Mesothelial cell of epicardium (in vitro differentiated cells): ENCODE measurements at places on chromosomes 16 and 17. TPM values are rescaled to one million over a fixed set of nuclear protein-coding genes. Genes with fewer than 3 reads are reported as not detected.

The GPR142 gene
- 0.18 TPM in 1 of 3 replicates, not detected in the others for total RNA-seq

The SOST gene
- 0.23 to 0.33 TPM (median 0.27 TPM) in 3 replicates for total RNA-seq

The CD300H gene
- total RNA-seq, result not detected in 3 replicates

The DNAI2 gene
- total RNA-seq, result 0.18 TPM in 1 of 3 replicates, not detected in the others

The TNFRSF13B gene
- total RNA-seq, result not detected in 3 replicates

The CHST5 gene
- total RNA-seq, result 0.40 to 0.50 TPM (median 0.49 TPM) in 3 replicates

The RNF112 gene
- total RNA-seq, result 2.7 to 4.8 TPM (median 4.2 TPM) in 3 replicates

The RAPGEFL1 gene
- 23.1 to 28.2 TPM (median 23.8 TPM) in 3 replicates for total RNA-seq

The STAC2 gene
- 0.63 to 0.86 TPM (median 0.77 TPM) in 3 replicates for total RNA-seq

The CCL1 gene
- total RNA-seq, result not detected in 3 replicates

The PDILT gene
- not detected in 3 replicates for total RNA-seq

The CAPNS2 gene
- total RNA-seq, result 2.2 to 2.8 TPM (median 2.5 TPM) in 3 replicates

The C1QTNF1 gene
- 21.9 to 22.1 TPM (median 22.1 TPM) in 3 replicates for total RNA-seq

The BCAR1 gene
- 87.3 to 95.9 TPM (median 95.1 TPM) in 3 replicates for total RNA-seq

The GPR139 gene
- not detected in 3 replicates for total RNA-seq

The KRT25 gene
- total RNA-seq, result not detected in 3 replicates

The ABCC12 gene
- not detected in 3 replicates for total RNA-seq
